ENCODE measurements at places on chromosomes 12 and 14.
A peak's percentile ranks its signal among the peaks of the same experiment; 100 is the strongest.

DNA sequence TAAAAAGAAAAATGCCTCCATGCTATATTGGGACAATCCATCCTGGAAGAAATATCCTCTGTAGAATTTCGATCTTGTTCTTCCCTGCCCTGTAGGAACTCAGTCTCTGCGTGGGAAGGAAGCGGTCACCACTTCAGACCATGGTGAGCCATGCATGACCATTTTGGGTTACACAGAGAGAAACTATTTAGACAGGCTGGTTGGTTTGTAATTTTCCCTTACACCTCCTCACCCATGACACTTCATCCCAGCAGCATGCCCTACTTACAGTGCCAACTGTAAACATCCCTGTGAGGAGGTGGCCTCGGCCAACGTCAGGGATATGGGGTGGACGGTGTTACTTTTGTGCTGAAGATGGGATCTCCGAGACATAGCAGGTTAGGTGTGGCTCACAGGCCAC is 121.4 kb downstream of the SMOC1 start:
- no peak for DNase-seq

- DNase-seq, result no peak
Observed at GRCh38 chr14:103279142-103280025, 54.7 kb upstream of the EIF5 start.

DNA sequence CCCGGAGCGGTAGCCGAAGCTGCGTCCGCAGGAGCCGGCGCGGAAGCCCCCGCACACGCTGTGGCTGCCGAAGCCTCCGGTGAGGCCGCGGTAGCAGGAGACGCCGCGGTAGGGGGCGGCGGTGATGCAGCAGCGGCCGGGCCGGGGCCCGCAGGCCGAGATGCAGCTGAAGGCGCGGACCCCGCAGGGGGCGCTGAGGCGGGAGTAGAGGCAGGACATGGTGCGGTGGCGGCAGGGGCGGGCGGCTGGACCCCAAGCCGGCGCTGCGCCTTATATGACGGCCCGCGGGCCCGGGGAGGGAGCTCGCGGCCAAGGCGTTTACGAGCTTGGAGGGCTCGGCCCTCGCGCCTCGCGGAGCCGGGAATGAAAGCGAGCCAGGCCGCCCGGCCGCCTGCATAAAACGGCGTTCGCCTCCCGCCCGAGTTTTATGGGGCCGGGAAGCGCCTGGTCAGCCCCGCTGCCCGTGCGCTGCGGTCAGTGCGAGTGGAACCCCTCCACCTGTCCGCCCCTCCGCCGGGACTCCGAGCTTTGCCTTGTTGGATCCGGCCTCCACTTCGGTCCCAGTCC is 16.0 kb upstream of the KRT86 start:
- no peak for DNase-seq

DNA sequence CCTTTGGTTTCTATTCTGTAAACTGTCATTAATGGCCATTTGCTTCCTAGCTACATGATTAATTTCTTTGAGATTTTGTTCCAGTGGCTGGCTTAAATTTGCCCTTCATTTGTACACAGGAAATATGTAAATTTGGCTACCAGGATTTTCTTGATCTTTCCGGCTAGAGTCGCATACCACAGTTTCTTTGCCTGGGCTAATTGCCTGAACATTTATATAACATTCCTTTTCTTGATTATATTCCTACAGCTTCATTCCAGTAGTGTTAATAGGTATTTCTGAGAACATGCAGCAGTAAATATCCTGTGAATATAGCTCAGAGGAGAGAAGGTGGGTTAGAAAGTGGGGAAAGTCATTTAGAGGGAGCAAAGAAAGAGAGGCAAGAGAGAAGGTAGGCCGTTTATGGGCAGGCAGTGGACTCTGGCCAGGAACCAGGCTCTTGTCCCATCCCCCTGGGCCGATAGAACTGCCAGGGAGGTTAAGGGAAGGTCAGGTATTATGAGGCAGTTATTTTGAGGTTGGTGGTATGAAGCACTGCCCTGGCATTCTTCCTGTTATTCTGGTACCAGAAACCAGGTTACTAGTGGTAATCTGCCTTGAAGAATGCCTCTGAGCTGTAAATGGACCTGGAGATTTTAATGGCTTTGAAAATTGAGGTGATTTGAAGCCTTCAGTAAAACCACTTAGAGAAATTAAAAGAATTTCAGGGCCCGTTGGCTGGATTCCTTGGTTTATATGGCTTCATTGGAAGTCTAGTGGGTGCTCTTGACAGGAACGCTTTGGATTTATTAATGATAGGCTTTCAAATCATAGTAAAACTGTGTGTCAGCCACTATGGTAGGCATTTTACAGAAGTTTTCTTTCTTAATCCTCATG is 4.4 kb downstream of the RNF10 start:
- DNase-seq, result peak; percentile 42

- no peak for DNase-seq
Observed at GRCh38 chr14:57533214-57533613, 39.6 kb upstream of the CCDC198 start.

- DNase-seq, result no peak
Observed at GRCh38 chr12:50981319-50982239, 29.2 kb downstream of the HIGD1C start.

GRCh38 chr14:106586098-106586704 is 1059.8 kb downstream of the TMEM121 start:
- no peak for DNase-seq

DNA sequence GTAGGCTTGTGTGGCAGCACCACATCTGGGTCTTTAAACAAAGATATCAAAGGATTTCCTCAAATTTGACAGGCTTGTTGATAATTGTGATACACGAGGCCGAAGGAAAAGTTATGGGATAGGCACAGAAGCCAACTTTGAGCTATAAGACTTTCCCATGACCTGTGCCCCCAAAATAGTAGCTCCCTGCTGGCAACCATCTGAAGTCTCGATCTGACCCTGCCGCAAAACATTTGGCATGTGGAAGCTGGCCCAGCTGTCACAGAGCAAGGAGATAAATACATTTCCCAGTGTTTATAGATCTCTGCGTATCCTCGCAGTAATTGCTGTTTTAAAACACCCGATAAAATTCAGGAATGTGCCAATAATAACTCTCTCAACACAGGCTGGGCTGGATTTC is 26.4 kb upstream of the RGS6 start:
- no peak for DNase-seq

- DNase-seq, result peak; percentile 47
Observed at GRCh38 chr12:15788233-15789219, 662 bp downstream of the EPS8 start.

- DNase-seq, result no peak
Observed at GRCh38 chr14:100904307-100905087, 975 bp upstream of the RTL1 start.

GRCh38 chr14:64541972-64542835 is 1.7 kb downstream of the HSPA2 start:
- DNase-seq, result no peak

DNA sequence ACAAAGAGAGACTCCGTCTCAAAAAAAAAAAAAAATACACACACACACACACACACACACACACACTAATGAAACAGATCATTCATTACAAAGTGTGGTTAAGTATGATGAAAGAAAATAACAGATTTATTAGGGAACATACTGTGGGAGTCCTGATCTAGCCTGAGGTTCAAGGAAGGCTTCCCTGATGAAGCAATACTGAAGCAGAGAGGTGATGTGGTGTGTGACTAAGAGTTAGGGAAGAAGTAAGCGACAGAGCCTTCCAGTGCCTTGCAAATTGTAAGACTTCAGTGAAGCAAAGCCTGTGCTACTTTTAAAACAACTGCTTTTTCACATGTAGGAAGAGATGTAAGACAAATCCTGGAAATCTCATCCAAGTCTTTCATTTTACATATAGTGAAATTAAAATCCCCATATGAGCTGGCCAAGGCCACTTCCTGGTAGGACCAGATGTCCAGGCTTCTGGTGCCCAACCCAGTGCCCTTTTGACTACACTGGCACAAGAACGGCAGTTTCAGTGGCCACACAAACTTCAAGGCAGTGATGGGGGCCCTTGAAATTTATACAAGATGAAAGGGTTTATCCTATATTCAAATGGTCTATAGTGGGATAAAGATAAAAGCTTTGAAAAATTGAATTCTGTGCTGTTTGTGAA is 86.2 kb downstream of the STON2 start:
- DNase-seq, result no peak

- no peak for DNase-seq
Observed at GRCh38 chr14:22565391-22565945, 23.6 kb downstream of the DAD1 start.
